Stimulated activated CD8-positive, alpha-beta memory T cell treated with anti-CD3 and anti-CD28 coated beads, Interleukin-4, amount 100 ng/mL, for 1 hour (primary cell): ENCODE measurements at places on chromosomes 5 and 9.

GRCh38 chr5:144742361-144742760 is 571.7 kb downstream of the KCTD16 start:
- no peak for DNase-seq

GRCh38 chr5:108529381-108529780 is 147.5 kb upstream of the FBXL17 start:
- no peak for DNase-seq

GRCh38 chr5:55672477-55672911 is 39.6 kb downstream of the SLC38A9 start:
- no peak for DNase-seq

DNA sequence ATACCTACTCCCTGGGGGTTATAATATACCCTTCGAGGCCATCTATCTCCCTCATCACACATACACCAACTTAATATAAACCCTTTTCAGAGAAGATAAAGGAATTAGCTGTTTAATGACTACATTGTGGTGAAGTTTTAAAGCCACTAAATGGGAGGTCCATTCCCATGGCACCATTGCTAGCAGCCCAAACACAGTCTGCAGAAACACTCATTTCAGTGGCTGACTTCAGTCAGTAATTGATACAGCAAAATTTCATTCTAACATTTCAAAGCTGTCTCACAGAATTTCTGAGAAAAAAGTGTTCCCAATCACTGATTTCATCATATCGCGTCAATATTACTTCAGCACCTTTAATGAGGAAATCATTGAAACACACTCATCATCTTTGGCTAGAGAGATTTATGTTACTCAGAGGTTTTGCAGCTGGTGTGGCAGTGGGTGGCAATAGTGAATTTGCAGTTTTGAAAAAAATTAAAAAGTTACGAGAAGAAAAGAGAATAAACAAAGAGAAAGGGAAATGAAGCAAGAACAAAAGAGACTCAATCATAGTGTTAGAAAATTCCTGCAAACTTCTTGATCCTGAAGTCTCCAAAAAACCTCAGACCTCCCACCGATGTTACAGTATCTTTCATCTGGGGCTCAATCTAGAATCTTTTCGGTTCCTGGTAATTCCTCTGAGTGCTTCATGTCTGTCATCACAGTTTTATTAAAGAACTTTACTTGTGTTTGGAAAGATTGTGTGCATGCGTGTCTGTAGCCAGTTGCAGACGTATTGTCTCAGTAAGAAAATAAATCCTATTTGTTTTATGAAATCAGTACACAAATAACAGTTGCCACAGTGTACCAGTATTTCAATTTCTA is 105.0 kb downstream of the ERCC6L2 start:
- DNase-seq, result no peak

GRCh38 chr5:122723606-122724352 is 51.1 kb upstream of the SNX2 start:
- DNase-seq, result no peak

DNA sequence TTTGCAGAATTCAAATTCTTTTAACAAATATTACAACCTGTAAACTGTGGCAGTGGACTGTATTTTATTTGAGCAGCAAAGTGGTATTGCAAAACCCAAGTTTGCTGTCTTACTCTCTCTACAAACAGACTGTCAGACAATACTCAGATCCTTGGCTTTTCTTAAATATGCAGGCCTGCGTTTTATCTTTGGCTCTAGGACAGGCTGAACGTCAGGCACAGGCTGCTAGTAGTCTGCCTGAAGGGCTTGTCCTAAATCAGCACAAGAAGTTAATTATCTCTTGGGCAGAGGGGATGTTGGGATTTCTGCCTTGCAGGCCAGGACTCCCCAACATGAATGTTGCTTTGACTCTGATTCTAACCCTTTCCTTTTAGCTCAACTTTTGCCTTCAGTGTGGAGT is 147.5 kb downstream of the SLIT3 start:
- DNase-seq, result no peak

GRCh38 chr9:73437758-73438157 is 286.1 kb downstream of the ANXA1 start:
- no peak for DNase-seq

DNA sequence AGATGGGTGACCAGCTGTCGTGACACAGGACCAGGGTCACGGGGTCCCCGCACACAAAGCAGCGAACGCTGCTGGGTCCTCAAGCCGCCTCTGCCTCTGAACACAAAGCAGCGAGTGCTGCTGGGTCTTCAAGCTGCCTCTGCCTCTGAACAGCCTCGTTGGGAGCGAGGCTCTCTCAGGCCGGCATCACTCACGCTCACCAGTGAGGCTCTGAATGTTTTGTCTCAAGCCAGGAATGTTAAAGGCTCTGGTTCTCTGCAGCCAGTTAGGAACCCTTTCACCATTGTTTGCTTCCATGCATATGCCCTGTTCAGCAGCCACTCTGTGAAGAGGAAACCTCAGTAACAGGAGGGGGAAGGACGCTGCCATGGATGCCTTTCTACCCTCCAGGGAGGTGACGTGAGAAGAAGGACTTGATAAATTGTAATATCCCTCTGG is 82.7 kb upstream of the TAF11L2 start:
- no peak for DNase-seq

DNA sequence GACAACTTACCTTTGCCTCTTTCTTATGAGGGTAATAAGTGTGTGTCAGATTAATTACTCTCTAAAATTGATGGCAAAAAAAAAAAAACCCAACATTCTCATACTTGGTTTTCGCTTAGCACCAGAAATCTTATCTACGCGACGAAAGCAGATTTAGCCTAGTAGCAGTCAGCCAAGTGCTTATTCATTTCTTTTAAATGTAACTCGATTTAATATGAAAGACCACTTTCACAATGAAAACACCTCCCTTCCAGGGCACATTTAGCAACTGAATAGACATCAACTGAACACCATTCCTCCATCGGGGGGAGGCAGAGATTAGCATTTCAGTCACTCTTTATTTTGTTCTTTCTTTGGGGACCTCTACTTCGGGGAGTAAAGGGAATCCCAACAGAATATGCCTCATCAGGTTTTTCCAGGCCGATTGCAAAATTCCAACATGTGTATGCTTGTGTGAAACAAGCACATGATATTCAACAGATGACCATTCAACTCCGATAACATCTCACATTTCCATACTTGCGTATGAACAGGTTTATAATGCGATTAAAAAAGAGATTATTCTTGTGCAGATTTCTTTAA is 124.1 kb upstream of the RETREG1 start:
- no peak for DNase-seq

DNA sequence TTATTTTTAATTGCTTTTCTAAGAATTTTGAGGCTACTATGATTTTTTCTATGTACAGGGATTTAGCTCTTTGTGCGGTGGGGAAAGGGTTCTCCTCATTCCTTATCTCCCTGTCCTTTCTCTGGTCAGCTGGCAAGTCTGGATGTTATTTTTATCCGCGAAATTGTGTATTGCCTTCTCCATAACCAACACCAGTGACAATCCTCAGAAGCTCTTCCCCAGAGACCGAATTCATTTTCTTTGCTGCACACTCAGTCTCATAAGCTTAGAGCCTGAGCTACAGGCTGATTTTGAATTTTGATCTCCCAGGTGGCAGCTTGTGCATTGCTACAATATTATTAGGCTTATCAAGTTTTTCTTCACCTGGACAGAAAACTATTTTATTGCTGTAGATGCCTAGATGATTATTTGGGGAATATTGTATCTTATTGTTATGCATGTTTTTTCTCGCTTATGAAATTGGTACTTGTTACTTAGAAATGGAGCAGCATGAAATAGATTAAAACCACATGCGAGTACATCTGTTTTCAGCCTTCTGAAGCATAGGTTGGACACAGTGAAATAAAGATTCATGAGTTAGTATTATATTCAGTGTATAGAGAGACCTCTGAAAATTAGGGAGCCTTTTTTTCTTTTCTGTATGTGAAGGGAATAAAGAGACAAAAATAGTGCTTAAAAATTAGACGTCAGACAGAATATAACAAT is 27.3 kb downstream of the CPEB4 start:
- DNase-seq, result no peak

- no peak for DNase-seq
These were observed 5.5 kb downstream of the ASTN2 start for GRCh38 chr9:117409321-117409720.

GRCh38 chr5:96648593-96648992 is 13.6 kb upstream of the CAST start:
- DNase-seq, result no peak

GRCh38 chr5:141560151-141560550 is 58.6 kb downstream of the DIAPH1 start:
- DNase-seq, result no peak

DNA sequence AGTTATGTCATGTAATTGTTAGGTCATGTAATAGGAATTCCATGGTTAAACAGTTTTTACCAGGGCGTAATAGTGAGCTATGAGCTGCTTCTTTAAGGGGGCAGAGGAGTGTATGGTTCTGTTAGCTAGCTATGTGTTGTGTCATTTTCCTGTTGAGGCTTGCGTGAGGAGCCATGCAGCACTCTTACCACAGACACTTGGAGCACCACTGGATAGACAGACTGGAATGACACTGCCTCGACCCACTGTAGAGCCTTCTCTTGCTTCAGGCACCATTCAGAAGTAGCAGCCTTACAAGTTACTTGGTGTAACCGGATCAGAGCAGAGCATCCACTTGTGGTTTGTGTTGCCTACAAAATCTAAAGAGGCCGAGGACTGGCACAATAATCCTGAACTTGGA is 28.3 kb upstream of the STOM start:
- DNase-seq, result no peak
